Cerebellar cortex (tissue), 1 donor: ENCODE measurements at places on chromosomes 4 and X.
A peak's percentile ranks its signal among the peaks of the same experiment; 100 is the strongest.

DNA sequence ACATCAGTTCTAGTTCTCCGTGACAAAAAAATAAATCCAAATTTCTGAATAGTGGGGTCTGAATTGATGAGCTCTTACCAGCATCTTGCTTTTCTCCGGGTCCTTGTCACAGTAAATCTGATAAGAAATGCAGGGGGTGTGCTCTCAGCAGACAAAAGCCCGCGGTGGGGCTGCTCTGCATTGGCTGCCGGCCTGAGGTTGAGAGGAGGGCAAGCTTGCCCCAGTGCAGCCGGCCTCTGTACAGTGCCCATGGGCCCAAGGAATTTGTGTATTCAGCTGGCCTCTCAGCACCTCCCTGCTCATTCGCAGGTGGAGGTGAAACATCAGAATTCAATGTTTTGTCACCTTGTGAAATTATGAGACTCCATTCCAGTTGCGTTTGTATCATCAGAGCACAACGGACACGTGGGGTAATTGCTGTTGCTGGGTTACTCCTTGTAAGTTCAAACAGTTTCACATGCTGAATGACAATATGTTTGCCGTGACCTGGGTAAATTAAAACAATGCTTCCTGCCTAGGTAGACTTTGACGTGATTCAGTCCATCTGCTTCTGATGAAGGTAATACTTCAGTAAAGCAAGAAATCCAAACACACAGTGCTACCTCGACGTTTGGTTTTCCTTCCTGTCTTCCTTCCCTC is 596.4 kb downstream of the MID1IP1 start:
- no peak for DNase-seq

DNA sequence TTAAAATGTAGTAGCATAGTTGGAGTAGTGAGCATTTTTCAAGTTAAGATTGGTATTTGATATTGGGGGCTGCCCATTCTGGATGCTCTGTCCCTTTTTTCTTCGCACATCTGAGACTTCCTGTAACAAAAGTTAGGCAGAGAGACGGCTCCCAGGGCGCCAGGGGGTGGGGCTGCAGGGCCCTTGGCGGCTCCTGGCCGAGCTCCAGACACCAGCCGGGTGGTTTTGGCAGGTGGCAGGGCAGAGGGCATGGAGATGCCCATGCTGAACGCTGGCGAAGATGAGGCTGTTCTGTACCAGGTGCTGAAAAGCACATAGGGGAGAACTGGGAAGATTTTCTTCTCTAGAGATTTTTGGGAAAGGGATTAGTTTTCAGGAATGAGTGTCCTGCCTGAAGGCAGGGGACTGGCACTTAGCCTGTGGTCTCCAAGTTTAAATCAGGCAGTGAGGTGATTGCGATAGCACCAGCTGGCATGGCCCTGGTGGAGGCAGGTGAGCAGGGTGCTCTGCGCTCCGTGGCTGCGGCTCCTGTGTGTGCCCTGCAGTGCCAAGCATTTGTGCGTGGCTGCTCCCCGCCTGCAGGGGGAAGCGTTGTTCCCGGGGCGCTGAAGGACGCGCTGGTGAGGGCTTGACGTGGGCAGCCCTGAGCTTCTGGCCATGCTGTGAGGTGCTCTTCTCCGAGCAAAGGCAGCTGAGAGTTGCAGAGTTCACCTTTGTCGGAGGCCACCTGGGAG is 23.6 kb upstream of the HGFAC start:
- DNase-seq: no peak

GRCh38 chr4:84574069-84574720 is 8.7 kb upstream of the CDS1 start:
- DNase-seq: no peak

GRCh38 chr4:18050448-18050847 is 28.9 kb upstream of the LCORL start:
- no peak for DNase-seq

- no peak for DNase-seq
Observed at GRCh38 chrX:21907260-21907659, 33.2 kb upstream of the SMS start.

- no peak for DNase-seq
Observed at GRCh38 chrX:97790850-97791249, 907.1 kb downstream of the RPA4 start.

GRCh38 chr4:13559413-13559812 is 15.1 kb upstream of the NKX3-2 start:
- no peak for DNase-seq

DNA sequence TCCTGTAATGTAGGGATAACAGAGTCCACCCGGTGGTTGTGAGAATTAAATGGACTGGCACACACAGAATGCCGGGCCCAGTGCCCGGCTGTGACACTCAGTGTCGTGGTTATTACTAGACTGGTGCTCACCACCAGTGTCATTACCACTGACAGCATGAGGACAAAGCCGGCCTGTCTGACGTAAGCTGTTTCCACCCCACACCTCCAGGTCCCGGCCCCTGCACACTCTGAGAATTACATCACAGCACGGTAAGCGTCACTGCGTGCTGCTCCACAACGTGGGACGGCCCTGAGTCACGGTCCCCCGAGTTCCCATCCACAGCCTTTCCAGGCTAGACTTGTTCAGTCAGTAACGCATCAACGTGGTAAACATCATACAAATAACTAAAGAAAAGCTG is 22.9 kb downstream of the FAT1 start:
- DNase-seq: peak; percentile 53

DNA sequence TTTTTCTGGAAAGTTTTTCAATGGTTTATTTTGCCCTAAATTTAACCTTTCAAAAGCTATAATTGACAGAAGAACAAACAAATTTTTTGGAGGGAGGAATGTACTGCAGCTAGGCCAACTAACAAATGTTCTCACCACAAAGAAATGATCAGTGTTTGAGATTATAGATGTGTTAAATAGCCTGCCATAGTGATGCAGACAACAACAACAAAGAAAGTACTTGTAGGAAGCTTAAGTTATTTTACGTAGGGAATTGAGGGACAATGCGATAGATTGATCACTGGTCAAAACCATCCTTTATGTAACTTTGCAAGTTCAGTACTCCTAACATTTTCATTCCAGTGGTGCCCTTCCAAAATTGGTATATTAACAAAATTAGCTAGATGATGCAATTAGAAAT is 340.4 kb downstream of the SH3BGRL start:
- no peak for DNase-seq

- no peak for DNase-seq
Observed at GRCh38 chr4:175215657-175216056, 297.5 kb downstream of the ADAM29 start.

DNA sequence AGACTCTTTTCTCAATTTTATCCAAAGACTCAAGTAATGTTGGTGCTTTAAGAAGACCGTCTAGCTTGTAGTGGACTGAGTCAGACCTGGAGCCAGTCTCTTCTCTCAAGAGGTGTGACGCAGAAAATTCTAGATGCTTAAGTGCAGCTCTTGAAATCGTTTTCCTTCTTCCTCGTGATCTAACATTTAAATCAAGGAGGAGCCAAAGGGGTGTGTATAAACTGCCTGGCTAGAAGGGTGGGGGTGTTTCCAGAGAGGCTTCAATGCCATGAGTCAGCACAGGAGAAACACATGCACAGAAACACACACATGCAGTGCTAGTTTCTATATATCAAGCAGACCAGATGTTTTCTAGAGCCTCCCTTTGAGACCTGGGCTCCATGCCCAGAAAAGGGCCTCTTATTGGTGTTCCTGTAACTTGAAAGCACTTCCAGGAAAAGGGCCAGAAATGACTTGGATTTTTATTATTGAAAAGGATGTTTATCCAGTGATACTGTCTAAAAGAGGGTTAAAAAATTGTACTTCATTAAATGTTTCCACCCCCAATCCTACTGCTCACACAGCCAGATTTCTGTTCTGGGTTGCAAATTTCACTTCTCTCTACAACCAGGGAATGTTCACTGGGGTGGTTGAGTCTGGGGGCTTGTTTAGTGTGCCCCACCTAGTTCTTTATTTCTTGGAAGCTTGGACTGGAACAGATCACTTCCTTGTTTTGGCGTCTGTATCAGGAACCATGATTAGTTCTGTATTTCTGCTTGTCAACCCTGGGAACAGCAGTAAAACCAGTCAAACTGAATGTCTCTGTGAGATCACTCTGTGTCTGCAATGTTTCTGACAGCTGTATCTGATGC is at the start of gene CLIC2:
TSS of gene CLIC2 (minus strand) at position 129 of the 851 bp plus-strand sequence. CDS start 187 bp downstream, outside the sequence.
- DNase-seq: no peak

- DNase-seq: no peak
Observed at GRCh38 chr4:20787940-20788665, 87.8 kb downstream of the PACRGL start.

GRCh38 chrX:70998411-70999027 is 67.6 kb upstream of the SLC7A3 start:
- DNase-seq: peak; percentile 30

- DNase-seq: no peak
Observed at GRCh38 chrX:28969126-28969525, 381.9 kb downstream of the IL1RAPL1 start.

DNA sequence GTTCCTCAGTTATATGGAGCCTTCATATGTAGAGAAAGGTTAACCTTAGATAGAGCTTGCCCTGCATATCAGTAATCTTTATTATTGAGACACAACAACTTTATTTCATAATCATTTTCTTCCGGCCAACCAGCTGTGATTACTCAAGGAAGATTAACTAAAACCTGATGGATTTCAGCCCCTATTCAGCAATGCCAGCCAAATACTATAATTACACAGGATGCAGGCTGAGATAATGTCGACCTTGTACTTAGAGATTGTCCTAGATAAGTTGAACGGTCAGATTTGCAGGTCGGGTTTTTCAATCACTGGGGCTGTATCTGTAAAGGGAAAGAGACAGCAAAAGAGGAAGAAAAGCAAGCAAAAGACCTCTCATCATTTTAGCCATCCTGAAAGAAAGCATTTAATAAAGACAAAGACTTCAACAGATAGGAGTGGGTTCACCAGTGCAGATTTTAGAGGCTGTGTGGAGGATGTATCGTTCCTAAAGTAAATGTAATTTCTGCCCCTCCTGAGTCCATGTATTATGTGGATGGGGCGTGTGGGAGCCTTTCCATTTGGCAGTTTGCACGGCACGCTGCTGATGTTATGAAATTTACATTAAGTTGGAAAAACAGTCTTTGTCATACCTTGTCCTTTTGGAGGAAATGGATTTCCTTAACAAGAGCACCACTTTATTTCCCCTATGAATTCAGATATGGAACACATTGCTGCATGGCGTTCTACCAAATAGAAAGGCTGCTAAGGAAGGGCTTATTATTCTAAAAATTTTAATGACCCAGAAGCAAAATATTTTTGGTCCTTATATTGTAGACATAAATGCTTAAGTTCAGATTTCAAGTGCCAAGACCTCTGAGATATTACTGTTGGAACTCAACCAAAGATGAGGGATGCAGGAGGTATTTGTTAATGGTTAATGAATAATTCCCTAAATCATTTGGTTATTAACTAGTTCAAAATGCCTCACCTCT is 496.7 kb downstream of the SPRY1 start:
- DNase-seq: no peak

DNA sequence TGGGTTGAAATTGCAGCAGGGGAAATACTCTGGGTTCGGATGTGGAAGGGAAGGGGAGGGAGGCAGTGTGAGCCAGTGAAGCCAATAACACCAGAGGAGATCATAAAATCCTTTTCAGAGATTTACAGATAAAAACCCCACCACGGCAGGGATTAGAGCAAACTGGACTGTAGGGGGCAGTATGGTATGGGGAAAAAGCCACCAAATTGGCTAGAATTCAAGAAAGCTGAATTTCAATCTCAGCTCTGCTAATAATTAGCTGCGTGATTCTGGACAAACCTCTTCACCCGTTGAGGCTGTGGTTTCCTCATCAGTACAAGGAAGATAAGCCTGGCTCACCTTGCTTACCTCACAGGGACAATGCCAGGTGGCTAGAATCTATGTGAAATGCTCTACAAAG is 108.1 kb downstream of the ATG4A start:
- peak; percentile 3 for DNase-seq
